ENCODE measurements at places on chromosomes 5 and 9. TPM values are rescaled to one million over a fixed set of nuclear protein-coding genes. Genes with fewer than 3 reads are reported as not detected.

The SLC6A18 gene
- total RNA-seq: not detected

The IRX2 gene
- not detected for total RNA-seq

The SPINK5 gene
- total RNA-seq: 0.34 TPM

The ADAMTS16 gene
- 3.4 TPM for total RNA-seq

The SPINK13 gene
- not detected for total RNA-seq

DNA sequence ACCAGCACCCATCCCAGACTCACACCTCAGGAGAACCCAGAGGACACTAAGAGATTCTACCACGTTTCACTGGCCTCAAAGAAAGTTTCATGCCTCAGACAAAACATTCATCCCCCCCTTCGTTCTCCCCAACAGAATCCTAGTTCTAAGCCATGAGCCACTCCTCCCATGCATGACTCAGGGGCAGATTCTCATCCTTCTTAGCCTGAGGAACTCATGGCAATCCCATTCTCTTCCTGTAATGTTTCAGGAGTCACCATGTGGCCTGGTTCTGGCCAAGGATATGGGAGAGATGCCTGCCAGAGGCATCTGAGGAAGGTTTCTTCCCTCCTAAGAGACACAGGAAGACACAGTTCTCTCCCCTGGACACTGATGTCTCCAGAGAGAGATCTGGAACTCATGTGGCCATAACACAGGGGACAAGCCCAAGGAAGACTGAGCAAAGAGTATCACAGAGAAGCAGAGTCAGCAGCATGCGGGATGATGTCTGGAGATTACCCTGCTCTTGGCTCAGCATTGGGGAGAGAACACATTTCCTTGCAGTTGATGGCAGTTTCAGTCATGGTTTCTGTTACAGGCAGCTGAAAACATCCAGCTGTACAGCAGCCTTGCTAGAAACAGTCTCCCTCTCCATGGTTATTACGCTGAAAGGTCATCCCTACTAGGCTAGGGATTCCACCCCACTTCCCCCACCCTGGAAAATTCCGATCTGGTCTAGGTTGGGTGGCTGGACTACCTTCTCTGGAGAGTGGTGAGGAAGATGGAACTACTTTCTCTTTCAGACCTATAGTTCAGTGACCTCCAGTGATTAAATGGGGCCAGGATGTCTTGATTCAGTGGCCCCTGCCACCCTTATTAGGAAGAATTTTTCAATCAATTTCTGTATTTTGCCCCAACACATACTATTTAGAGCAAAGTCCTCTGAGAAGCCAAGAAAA lies 115.4 kb downstream of the ZNF608 start:
- DNase-seq: no peak

DNA sequence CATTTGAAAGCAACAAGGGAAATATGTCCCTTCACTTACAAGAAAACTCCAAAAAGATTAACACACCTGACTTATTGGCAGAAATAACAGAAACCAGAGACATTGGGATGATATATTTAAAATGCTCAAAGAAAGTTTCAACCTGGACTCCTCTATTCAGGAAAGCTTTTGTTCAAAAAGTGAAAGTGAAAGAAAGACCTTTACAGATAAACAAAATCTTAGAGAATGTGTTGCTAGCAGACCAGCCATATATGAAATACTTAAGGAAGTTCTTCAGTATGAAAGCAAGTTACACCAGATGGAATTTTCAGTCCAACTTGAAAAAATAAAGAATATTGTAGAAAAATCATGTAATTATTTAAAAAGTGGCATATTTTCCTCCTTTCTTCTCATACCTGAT lies 1075.1 kb downstream of the NR2F1-AS1 start:
- DNase-seq: peak; percentile 23

- no peak for DNase-seq
These were observed 10.6 kb downstream of the NIPAL4 start for GRCh38 chr5:157470631-157471030.

DNA sequence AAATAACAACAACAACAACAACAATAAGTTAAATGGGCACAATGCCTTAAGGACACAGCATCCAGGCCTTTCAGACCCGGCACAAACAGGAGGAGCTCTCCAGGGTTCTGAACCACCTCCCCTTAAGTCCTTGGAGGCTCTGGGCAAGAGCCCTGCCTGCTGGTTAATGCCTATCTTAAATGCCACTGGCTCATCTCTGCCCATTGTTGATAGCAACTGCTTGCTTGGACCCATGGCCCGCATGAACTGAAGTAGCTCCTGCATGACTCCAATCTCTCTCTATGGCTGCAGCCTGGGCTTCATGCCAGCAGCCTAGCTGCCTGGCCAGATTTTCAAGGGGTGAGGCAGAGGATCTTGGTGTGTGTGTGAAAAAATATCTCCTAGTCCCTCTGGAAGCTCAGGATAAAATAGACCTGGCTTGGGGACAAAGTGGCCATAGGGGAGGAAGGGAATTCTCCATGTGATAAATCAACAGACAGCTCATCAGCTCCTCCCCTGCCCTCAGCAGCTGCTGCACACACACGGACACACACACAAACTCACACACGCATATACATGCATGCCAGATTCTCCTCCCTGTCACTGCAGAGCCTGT lies 27.4 kb downstream of the FAM219A start:
- peak; percentile 49 for DNase-seq

DNA sequence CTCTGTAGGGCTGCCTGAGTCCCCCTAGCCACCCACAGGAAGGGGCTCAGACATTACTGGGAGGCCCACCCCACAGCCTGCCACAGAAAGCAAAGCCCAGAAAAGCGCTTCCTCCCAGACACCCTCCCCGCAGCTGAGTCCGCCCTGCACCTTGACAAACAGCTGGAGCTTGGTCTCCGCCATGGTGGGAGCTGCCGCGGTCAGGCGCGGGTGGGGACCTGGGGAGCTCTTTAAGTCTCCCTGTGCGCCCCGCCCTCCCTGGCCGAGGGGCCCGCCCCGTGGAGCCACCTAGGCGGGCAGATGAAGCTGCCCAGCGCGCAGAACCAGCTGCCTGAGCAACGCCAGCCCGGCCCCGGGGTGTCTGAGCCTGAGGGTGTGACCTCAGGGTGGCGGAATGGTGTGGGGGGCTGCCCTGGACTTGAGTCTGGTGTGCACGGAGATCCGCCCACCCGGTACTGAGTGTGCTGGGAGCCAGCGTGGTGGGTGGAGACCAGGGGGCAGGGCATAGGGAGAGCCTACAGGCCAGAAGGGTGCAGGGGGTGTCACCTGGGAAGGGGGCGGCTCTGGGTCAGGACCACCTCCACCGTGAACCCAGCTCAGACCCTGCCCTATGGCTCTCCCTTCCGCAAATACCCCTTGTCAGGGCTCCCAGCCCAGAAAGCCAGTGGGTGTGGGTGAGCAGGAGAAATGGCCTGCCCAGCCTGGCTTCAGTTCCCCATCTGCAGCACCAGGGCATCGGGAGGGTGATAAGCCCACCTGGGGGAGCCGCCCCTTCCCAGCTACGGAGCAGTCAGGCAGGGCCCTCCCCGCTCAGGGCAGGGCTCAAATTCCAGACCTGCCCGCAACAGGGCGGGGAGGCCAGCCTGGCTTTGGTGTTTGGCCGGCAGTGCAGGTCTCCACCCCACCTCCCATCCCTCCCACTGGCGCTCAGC lies at the start of gene CLIC3:
Gene CLIC3, minus strand, starts transcription at position 208 of the 932 bp plus-strand sequence. Its CDS starts 25 bp downstream, at position 183.
- peak; percentile 88 for DNase-seq

- no peak for DNase-seq
These were observed 588 bp upstream of the BRINP1 start for GRCh38 chr9:119369680-119370366.
